ENCODE measurements at places on chromosomes 12 and 14.

- no peak for DNase-seq
These were observed 15.1 kb upstream of the AMN start for GRCh38 chr14:102907303-102907844.

GRCh38 chr12:130849561-130850417, 10.7 kb upstream of the STX2 start:
- no peak for DNase-seq

DNA sequence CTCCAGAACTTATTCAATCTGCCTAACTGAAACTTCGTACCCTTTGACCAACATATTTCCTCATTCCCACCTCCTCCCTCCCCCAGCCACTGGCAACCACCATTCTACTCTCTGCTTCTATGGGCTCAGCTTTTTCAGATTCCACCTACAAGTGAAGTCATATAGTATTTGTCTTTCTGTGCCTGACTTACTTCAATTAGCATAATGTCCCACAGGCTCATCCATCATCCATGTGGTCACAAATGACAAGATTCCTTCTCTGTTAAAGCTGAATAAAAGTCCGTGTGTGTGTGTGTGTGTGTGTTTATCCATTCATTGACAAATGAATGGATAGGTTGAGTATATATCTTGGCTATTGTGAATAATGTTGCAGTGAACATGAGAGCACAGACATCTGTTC, 1.3 kb upstream of the C14orf39 start:
- no peak for DNase-seq

GRCh38 chr12:51326698-51327439, 2.9 kb upstream of the BIN2 start:
- no peak for DNase-seq

DNA sequence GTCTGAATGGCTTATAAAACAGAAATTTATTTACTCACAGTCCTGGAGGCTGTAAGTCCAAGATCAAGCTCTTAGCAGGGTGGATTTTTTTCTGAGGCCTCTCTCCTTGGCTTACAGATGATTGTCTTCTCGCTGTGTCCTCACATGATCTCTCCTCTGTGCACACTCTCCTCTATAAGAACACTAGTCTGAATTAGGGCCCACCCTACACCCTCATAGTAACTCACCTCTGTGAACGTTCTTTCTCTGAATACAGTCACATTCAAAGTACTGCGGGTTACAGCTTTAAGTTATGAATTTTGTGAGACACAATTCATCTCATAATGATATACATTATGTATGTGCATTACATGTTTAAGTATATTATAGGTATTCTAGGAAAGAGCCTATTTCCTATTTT, 135.7 kb upstream of the ATXN7L3B start:
- no peak for DNase-seq

GRCh38 chr14:37230551-37231194, 32.9 kb downstream of the MIPOL1 start:
- no peak for DNase-seq

DNA sequence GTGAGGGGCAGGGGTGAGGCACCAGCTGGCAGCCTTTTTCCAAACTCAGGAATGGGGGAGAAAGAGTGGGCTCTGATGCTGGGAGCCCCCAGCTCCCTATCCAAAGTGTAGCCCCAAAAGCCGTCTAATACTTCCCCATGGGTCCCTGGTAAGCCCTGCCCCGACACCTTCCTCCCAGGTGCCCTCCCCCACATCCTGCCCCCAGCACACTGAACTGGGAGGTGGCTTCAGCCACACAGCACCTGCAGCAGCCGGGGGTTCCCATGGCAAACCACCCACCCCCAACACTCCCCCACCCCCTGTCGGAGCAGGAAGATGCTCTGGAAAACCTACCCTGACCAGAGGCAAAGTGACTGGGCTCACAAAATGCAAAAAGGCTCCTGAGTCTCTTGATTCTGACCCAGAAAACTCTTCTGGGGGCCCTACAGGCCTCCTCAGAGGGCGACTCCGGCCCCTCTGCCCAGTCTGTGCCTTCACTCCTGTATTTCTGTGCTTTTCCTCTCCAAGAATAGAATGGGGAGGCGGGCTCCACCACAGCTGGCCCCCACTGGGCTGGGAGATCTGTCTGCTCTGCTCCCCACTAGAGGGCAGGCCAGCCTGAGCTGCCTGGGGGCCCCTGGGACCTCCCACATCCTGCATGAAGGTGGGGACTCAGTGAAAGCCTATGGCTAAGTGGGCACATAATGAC, 81.6 kb downstream of the ITPK1 start:
- DNase-seq = peak; percentile 3

GRCh38 chr12:67025543-67026114, 243.5 kb upstream of the CAND1 start:
- peak; percentile 9 for DNase-seq

- DNase-seq = no peak
These were observed 36.9 kb upstream of the APPL2 start for GRCh38 chr12:105272814-105273416.

- DNase-seq = no peak
These were observed 516 bp downstream of the NINJ2 start for GRCh38 chr12:662566-663292.

Data from activated CD4-positive, CD25-positive, alpha-beta regulatory T cell (primary cell).